Brain microvascular endothelial cell (primary cell): ENCODE measurements at places on chromosomes 7 and 10.

- no peak for DNase-seq
These were observed 53.7 kb upstream of the ZRANB1 start for GRCh38 chr10:124888262-124888661.

- DNase-seq, result peak; percentile 23
These were observed 91.1 kb downstream of the CPED1 start for GRCh38 chr7:121079425-121080169.

- no peak for DNase-seq
These were observed 833.7 kb downstream of the GRM8 start for GRCh38 chr7:126419047-126419446.

- no peak for DNase-seq
These were observed 64.2 kb downstream of the CNOT4 start for GRCh38 chr7:135445690-135446089.

DNA sequence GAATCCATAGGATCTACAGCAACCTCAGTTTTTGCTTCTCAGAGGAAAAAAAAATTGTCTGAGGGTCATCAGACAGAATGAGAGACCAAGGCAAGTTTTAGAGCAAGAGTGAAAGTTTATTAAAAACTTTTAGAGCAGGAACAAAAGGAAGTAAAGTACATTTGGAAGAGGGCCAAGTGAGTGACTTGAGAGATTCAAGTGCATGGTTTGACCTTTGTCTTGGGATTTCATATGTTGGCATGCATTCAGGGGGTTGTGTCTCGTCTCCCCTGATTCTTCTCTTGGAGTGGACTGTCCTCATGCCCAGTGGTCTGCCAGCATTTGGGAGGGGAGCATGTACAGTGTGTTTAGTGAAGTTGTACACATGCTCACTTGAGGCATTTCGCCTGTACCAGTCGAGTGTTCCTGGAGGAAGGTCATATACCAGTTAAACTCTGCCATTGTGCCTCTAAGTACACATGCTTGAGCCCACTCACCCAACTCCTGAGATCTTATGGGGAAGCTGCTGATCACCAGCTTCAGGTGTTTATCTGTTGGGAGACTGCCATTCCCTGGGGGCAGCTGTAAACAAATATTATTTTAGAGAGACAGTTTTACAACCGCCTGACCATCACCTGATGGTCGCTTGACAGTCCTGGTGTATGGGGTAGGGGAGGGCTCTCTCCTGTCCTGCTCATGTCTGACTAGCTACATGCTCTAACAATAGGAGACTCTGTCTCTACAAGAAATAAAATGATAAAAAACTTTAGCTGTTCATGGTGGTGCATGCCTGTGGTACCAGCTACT, 109.4 kb downstream of the EEPD1 start:
- no peak for DNase-seq

DNA sequence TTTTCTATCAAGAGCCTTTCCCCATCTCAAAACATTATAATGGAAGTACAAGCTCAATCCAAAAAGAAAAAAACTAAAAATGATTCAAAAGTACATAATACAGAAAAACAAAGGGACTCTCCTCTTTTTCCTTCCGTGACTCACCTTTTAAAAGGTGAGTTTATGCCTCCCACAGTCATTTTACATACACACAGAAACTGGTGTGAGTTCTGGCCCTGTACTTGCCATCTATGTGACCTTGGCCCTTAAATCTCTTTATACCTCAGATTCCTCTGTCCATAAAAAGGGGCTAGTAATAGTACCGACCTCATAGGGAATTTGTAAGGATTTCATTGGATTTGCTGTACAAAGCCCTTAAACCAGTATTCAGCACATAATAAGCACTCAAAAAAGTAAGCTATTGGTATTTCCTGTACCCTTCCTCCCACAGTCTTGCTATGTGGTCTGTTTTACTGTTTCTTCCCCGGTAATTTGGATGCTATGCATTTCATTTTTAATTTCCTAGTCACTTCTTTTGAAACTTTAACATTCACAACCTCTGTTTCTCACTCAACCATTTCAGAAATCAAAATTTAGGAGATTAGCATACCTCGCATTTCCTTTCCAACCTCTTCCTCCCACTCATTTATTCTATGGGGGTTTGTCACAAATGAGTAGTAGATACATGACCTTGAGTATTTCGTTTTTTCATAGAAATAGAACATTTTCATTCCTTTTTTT, 39.0 kb downstream of the STK17A start:
- no peak for DNase-seq

DNA sequence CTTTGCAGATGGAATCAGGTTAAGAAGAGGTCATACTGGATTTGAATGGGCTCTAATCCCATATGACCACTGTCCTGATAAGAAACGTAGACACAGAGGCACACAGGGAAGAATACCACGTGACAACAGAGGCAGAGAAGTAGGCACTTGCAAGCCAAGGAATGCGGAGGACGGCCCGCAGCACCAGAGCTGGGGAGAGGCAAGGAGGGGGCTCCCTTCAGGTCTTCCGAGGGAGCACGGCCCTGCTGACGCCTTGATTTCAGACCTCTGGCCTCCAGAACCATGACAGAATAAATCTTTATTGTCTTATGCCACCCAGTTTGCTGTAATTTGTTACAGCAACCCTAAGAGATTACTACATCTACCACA, 44.7 kb upstream of the TMEM213 start:
- DNase-seq, result no peak
